ENCODE measurements at places on chromosomes 11 and 22.

DNA sequence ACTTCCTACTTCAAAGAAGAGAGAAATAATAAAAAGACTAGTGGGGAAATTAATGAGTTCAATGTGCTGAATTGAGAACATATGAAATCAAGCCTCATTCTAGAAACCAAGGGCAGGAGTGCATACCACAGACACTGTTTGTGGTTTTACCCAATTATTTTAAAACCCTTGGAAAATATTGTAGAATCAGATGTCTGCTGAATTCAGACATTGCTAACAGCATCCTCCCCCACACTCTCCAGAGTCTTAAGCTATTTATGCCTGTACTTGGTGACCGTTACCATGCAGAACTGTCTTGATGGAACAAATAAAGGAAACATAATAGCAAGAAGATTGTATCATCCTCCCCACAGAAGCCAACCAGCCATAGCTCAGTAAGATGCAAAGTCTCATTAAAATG lies 850.1 kb downstream of the NTM start:
- peak; percentile 92 for DNase-seq

GRCh38 chr11:3123305-3123704 lies 41.8 kb downstream of the OSBPL5 start:
- DNase-seq, result no peak

DNA sequence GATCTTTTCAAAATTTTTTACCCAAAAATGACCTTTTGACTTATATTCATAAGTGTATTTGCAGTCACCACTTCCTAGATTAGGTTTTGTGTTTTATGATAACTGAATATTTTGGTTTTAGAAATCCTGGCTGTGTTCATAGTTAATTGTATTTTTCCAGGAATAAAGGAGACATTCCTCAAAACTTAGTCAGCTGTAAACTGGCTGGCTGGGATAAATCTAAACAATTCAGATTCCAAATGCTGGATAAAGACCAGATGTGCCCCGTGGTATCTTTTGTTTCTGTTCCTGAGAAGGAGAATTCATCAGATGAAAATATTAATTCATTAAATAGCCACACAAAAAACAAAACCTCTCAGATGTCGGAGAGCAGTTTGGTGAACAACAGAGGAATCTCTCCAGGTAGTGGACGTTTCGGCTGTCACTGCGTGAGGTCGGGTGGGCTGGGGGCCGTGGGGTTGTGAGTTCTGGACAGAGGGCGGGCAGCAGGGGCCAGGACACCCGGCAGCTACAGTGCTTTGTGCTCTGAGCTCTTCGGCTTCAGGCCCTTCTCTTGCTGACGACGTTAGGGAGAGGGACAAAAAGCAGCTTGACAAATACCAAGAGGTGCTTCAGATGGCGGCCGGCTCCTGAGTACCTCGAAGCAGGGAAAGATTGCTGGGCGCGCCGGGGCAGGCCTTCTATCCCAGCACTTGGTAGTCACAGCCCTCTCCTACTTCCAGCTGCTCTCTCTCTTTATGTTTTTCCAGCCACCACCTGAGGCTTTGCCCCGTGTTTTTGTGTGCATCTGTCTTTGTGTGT lies 24.6 kb downstream of the MOV10L1 start:
- DNase-seq, result peak; percentile 74

DNA sequence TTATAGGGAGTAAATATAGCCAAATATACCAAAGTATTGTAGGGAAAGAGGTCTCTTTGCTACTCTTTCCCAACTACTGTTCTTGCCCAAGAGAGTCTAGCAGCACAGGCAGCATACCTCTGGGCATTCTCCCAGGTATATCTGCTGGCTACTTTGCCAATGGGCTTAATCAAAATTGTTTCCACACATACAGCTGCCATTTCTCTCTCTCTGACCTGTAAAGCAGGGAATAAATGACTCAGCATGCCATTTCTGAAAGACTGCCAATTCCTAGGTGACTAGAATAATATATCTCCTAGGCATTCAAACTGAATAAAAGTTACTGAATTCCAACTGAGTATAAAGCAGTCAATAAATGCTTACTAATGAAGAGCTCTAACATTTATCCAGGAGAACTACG lies 44.6 kb downstream of the RDX start:
- DNase-seq, result peak; percentile 30

DNA sequence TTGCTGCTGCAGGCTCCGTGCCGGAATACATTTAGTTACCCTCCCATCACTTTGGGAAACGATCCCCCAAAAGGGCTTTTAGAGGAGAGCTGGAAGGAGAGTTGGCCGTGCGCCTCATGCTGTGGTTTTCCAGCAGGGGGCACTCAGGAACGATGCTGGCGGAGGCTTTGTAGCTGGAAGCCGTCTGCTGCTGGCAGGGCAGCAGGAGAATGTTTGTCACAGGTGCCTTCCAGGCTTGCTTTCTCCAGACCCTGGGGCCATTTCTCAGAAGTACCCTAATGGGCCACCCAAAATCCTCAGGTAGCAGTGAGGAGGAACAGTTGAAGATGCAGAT lies 30.0 kb upstream of the CABP7 start:
- DNase-seq, result peak; percentile 10

- DNase-seq, result peak; percentile 3
Observed at GRCh38 chr11:14258221-14258935, 100.6 kb downstream of the RRAS2 start.

DNA sequence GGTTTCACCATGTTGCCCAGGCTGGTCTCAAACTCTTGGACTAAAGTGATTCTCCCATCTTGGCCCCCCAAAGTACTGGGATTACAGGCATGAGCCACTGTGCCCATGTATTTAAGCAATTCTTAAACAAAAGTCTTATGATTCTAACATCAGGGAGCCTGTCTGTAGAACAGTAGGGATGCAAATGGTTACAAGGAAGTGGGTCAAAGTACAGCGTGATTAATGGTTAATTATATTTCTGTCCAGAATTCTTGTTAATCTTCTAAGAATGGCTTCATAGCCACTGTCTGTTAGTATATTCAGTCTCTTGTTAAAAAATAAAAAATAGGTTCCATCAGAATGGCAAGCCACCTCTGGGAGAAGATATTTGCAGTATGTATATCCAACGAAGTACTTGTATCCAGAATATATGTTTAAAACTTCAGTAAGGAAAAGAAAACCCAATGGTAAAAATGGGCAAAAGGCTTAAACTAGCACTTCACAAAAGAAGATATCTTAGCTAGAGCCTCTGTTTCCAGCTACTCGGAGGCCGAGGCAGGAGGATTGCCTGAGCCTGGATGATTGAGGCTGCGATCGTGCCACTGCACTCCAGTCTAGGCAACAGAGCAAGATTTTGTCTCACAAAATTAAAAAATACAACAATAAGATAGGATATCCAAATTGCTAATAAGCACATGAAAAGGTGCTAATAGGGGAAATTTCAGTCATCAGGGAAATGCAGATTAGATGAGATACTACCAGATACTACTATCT lies 22.9 kb downstream of the ATG13 start:
- DNase-seq, result no peak

DNA sequence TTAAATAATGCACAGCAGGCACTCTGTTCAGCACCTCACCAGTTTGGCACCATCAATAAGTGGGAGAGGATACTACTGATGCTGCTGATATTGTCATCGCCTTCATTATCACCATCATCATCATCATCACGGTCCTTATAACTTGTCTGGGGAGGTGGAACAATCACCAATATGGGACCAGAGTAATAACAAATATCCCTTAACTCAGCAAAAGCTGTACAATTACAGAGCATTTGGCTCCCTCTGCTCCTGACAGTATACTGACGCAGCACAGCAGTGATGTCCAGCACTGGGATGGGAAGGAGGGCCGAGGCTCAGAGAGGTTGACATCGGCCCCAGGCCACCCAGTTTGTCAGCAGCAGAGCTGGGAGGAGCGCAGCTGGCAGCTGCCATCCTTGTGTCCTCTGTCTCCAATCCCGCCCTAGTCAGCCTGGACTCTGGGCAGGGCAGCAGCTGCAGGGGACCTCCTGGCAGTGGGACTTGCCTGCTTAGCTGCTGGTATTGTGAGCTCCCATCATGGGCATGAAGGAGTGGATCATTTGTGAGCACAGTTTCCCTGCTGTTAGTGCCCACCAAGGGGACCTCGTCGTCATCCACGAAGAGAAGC lies 90.0 kb downstream of the DHCR7 start:
- DNase-seq, result no peak

- DNase-seq, result no peak
Observed at GRCh38 chr11:955154-956063, 29.7 kb downstream of the AP2A2 start.

- no peak for DNase-seq
Observed at GRCh38 chr11:2265396-2265795, 5.0 kb downstream of the ASCL2 start.

- DNase-seq, result no peak
Observed at GRCh38 chr22:48754611-48755058, 1073.0 kb downstream of the BRD1 start.

DNA sequence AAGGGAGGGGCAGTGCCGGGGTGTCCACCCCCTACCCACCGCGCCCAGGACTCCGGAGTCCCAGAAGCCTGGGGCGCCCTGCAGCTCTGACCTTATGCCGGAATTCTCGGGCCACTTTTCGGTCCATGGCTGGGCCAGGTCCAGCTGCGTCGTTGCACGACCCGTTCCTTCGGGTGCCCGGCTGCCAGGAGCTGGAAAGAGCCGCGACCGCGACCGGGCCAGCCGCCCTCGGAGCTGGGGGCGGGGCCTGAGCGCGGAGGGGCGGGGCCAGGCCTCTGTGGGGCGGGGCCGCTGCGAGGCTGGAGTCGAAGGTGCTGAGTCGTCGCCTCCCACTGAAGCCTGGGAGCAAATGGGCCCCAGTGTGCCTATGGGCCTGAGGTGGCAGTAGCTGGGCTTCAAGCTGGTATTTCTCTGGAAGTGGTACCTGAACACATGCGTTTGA lies at the start of gene USH1C:
TSS of gene USH1C (minus strand) at position 236 of the 442 bp plus-strand sequence. CDS start at position 127, 109 bp downstream.
- no peak for DNase-seq

DNA sequence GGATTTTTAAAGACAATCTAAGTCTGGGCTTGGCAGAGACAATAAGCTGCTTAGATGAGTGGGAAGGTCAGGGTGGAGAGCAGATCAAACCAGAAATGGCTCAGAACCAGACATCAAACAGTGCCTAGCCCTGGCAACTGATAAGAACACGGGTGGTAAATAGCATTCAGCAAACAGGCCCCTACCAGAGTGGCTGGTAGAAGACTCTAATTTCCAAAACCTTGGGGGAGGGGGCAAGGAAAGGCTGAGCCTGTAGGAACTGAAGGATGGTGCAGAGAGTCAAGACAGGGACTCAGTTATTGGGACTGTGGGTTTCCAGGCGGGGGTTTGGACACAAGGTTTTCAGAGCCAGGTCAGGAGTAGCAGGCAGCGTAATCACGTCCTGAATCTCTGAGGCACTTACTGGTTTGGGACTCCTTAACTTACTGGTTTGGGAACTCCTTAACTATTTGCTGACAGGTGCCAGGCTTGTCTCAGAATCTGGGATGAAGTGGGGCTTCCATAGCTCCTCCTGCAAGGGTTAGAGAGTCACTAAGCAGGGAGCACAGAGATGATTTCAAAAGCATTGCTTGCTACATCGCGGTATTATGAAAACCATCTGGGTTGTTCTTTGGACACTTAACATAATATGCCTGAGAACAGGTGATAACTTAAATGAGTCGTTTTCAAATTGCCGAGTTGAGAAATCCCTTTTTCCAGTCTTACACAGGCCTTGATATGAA lies 5.7 kb upstream of the ABTB2 start:
- no peak for DNase-seq

DNA sequence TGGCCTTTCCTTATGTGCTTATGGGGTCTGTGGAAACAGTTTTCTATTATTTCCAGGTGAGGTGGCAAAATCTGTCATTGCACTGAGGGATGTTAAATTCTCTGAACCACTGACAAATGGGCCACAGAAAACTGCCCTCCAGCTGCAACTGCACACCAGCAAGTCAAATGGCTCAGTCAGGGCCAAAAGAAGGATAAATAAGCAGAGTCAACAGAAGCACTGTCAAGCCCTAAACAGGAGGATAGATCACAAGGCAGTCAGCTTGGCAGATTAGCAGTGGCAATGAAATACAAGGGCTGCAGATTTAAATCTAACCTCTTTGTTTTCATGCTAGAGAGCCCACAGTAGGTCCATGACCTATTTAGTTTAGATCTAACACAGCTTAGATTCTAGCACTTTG lies 435.6 kb downstream of the ETS1 start:
- no peak for DNase-seq

DNA sequence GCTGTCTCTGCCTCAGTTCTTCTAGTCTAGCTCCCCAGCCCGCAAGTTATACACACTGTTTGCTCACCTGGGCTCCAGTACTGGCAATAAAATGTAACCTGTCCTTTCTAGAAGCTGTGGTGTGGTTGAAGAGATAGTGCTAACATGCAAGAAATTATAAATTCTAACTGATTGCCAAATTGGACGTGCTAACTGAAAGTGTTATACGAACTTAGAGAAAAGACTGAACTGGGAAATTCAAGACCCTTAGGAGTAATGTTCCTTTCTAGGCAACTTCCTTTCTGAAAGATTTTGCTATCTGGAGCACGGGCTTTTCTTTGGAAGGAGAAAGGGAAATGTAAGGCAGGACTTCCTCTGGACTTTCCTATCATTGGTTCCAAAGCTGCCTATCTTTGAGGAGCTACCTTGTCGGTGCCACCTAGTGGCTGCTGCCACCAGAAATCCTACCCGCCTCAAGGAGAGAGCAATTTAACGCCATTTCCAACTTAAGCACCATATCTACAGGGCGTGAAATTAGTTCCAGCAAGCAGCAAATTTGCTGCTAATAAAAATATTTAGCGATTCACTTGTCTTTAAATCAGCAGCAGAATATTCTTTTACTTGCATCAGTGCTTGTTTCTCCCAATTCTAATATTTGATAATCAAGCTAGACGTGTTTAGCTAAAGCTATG lies 12.7 kb upstream of the TMEM218 start:
- no peak for DNase-seq

- DNase-seq, result peak; percentile 79
Observed at GRCh38 chr11:19853920-19854319, 141.3 kb downstream of the NAV2 start.

GRCh38 chr11:109421981-109422869 lies at the start of gene C11orf87:
TSS of gene C11orf87 (plus strand) at chr11:109422190. CDS start at chr11:109423634, 1,444 bp downstream.
- DNase-seq, result no peak

- DNase-seq, result no peak
Observed at GRCh38 chr11:64134963-64135362, 30.9 kb downstream of the MACROD1 start.

DNA sequence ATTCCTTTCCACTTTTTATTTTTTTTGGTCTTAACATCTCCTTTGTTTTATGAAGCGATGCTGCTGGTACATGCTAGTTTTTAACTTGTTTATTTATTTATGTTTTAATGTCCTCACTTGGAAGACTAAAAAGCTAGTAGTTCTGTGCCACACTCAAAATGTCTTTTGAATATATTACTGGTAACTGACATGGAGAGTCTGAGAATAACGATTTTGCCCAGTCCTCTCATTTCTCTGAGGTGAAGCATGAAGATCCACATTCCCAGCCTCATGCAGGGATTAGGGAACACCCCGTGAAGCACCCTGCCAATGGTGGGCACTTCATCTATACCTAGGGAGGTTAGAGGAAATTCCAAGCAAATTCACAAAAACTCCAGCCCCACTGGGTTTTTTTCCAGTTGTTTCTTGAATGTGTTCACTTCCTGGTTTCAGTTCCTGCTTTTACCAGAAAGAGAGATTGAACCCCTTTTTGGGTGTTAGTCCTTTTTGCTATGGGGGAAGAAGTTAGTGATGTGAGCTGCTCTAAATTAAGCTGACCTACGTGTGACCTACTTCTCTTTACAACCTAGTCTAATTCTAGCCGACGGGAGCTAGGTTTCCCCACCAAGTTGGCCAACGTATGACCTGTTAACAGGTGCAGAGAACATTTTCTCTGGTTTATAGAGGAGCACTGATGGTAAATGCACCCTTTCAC lies 106.1 kb downstream of the SLC1A2 start:
- DNase-seq, result no peak

Measured in fibroblast of skin of left quadriceps (primary cell).